Central memory CD8-positive, alpha-beta T cell (primary cell): ENCODE measurements at places on chromosomes 2 and 18.

GRCh38 chr2:29780906-29781305 is 140.5 kb downstream of the ALK start:
- DNase-seq: no peak

GRCh38 chr2:161975062-161975812 is 98.8 kb downstream of the DPP4 start:
- no peak for DNase-seq

GRCh38 chr18:5389356-5389755 is 93.8 kb upstream of the ZBTB14 start:
- DNase-seq: no peak

- no peak for DNase-seq
Measured at GRCh38 chr18:57802213-57803102, 657 bp downstream of the ATP8B1 start.

DNA sequence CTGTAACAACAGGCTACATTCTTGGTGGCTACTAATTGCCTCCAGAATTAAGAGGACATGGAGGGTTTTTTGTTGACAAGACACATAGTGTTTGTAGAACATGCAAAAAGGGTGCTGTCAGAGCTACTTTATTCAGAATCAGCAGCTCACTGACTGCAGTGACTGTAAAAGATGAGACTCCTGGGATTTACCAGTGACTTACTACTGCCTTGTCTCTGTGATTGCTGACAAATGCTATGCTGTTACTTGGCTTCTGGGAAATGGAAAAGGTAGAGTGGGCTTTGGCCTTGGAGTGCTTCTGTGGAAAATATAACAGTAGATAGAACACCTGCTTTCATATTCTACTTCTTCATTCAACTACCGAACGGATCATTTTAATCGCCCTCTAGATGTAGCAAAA is 47.8 kb downstream of the GREB1L start:
- no peak for DNase-seq

GRCh38 chr18:62954366-62954765 is 239.0 kb downstream of the PHLPP1 start:
- no peak for DNase-seq

GRCh38 chr2:40554665-40555294 is 102.9 kb upstream of the SLC8A1 start:
- no peak for DNase-seq
